ENCODE measurements at places on chromosomes 5 and 9.

- DNase-seq: no peak
Observed at GRCh38 chr9:134422301-134423090, 96.2 kb downstream of the RXRA start.

DNA sequence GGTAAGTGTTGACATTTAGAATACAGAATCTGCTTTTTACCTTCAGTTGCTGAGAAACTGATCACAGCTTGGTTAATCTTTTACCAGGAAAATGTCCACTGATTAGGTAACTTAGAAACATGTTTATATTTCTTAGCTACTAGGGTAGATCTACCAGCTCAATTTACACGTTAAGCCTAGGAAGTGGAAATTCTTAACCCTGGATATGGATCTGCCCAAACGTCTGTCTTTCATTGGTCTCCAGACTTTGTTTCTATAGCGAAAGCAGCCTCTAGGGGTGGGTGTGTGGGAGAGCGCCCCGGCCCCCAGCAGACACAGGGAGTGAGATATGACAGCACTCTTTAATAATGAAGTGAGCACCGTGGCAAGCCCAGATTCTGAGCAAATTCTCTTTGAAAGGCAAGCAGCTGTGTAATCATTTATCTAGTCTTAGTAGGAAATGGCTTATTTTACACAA, 141.6 kb upstream of the ZNF608 start:
- no peak for DNase-seq

GRCh38 chr5:14364576-14365472, 216.8 kb upstream of the OTULINL start:
- no peak for DNase-seq

DNA sequence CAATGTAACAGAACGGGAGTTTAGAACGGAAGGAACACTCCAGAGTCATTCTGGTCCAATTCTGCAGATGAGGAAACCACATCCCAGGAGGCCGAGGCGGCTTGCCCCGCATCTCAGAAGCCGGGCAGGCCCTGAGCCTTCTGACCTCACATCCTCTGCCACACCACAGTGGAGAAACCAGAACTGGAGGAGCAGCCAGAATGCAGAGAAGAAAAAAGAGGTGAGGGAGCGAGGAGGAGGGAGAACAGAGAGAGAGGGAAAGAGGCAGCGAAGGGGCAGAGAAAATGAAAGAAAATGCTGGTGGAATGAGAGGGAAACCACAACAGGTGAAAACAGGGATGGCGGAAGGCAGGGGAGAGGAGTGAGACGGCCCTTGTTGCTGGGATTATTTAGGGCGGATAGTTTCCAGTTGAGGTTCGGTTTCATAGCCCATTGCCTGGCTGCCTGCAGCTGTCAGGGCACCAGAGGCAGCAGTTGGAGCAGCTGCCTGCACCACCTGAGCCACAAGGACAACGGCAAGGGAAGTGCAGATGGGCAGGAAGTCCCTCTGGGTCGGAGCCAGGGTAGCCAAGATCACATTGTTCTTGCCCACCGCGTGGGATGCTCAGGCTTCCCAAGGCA, at the start of gene HMHB1:
Gene HMHB1 (plus strand): TSS at position 77 of the 621 bp plus-strand sequence.
- peak; percentile 32 for DNase-seq

DNA sequence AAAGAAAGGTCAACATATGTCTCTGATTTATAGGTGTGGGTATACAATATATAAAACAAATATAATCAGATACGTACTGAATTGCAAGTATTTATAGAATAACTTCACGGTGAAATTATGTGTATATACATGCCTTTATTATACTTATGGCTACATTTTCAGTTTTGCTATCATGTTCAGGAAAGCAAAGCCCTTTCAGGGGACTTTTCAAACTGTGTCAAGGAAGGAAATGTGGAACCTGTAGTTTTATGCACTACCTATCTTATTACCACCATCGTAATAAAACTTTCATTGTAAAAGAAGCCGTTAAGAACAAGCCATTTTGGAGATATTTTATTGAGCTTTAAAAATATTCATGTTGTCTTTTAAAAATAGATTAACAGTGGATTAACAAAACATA, 257.2 kb downstream of the PJA2 start:
- DNase-seq: no peak

GRCh38 chr5:123455095-123455494, 31.9 kb upstream of the CEP120 start:
- DNase-seq: no peak

GRCh38 chr9:35675732-35676392, 2.1 kb downstream of the CA9 start:
- peak; percentile 70 for DNase-seq

DNA sequence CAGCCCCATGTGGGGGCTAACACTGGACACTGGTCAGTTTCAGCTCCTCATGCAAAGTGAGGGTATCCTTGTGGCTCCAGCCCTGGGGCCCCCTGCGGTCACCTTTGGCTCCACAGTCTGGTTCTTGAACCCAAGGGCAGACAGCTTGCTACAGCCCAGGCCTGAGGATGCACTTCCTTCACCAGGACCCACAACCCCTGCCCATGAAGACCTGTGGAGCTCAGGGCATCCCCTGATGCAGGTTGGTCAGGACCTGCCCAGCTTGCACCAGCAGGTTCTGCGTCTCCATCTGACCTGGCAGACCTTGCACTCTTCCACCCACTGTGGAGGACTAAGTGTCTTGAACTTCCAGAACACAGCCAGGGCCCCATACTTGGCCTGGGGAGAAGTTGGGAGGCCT, 3.7 kb upstream of the MRNIP start:
- DNase-seq: no peak

GRCh38 chr5:40278881-40279280, 400.8 kb upstream of the PTGER4 start:
- DNase-seq: no peak

DNA sequence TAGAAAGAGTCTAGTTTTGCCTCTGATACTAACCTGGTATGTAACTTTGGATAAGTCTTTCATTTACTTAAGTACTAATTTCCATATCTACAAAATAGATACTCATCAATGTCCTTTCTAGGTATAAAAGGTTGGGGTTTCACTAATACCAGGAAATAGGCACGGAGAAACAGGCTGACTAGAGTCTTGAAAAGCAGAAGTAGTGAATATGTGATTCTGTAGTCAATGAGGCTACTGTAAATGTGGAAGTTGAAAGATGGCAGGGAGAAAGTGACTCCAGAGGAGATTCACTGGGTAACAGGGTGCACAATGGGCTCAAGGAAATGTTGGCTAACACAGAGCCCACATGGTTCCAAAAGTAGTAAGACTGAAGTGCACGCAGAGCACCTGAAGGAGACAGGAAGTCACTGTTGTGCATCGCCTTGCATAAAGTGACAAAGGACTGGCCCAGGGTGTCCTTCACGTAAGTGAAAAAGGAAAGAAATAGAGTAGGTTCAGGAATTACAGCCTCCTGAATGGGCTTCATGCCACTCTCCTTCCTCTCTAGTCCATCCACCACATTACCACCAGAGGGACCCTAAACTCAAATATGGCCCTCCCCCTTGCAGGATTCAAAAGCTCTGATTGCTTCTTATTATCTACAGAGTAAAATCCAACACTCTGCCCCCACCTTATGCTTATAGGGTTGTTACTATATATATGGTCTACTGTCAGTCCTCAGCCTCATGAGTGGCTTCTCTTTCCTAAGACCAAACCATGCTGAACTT, 288.0 kb upstream of the SMARCA2 start:
- DNase-seq: no peak

- DNase-seq: no peak
Observed at GRCh38 chr5:107545486-107545885, 125.3 kb downstream of the EFNA5 start.

GRCh38 chr9:88312517-88313103, 75.6 kb upstream of the SPIN1 start:
- no peak for DNase-seq

DNA sequence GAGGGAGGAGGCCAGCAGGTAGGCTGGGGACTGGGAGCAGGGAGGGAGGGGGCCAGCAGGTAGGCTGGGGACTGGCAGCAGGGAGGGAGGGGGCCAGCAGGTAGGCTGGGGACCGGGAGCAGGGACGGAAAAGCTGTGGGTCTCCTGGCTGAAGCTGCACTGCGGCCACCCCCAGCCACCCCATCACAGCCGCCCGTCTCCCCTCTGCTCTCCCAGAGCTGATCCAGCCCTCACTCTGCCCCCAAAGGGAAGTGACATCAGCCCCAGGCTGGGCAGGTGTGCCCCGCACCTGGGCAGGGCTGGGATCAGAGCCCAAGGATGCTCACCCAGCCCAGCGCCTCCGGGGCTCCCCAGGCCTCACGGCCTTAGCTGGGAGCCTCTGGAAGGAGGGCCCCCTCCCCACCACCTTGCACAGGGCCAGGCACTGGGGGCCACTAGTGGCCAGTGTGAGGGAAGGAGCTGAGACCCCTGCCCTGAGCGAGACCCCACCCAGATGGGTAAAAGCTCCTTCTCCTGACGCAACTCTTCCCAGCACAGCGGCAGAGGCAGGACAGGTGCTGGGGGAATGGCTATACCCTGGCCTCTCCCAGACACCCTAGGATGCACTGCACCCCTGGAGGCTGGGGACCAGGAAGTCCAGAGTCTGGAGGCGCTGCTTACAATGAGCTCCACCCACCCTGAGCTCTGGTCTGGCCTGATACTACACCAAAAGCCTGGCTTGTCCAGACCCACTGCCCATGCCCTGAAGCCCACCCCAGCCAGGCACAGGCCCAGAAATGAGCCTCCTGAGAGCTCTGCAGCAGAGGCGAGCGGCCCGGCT, 11.6 kb downstream of the AGPAT2 start:
- no peak for DNase-seq

GRCh38 chr9:132582786-132583583, 579 bp downstream of the BARHL1 start:
- no peak for DNase-seq

DNA sequence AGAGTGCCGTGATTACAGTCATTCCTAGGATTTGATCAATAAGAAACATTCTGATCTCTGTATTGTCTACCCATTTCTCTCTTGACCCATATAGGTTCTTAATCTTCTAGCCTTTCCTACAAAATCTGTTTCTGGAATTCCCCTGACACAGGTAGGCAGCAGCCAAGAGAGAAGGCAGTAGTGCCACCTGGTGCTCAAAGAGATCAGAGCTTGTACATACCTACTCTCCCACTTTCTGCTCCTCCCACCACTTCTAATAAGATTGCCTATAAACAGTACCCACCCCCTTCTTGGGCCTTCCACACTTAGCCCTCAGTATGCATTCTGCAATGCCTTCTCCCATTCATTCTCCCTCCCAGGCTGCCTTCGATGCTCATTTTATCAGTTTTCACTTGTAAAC, 117.4 kb upstream of the RORB start:
- no peak for DNase-seq

GRCh38 chr9:114001794-114002261, 76.3 kb downstream of the AMBP start:
- no peak for DNase-seq

GRCh38 chr5:178348356-178349074, 115.9 kb upstream of the PHYKPL start:
- DNase-seq: no peak

GRCh38 chr5:115022303-115022702, 147.4 kb downstream of the TRIM36 start:
- no peak for DNase-seq

- DNase-seq: no peak
Observed at GRCh38 chr5:141245250-141245717, at the start of gene PCDHB15. Gene PCDHB15, plus strand, starts transcription at chr5:141245395. Its CDS starts 184 bp downstream, at chr5:141245579.

GRCh38 chr9:95953986-95954385, 78.5 kb downstream of the ERCC6L2 start:
- DNase-seq: no peak

- no peak for DNase-seq
Observed at GRCh38 chr5:41721516-41721915, 148.7 kb downstream of the OXCT1 start.

DNA sequence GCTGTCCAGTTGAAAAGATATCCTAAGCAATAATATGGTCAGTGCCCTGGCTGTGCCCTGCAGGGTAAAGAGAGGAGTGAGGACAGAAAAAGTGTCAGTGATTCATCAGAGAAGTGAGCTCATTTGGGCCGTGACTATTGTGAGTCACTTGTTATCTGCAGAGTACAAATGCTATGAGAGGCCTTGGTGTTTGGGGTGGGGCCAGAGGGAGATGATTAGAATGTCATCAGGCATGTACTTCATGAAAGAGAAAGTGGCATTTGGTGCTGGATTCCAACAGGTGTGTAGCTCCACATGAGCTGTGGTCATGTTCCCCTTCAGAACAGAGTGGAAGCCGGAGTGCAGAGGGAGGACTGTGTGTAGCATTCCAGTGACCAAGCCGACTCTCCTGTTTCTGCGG, 174.1 kb downstream of the KDM4C start:
- peak; percentile 24 for DNase-seq

DNA sequence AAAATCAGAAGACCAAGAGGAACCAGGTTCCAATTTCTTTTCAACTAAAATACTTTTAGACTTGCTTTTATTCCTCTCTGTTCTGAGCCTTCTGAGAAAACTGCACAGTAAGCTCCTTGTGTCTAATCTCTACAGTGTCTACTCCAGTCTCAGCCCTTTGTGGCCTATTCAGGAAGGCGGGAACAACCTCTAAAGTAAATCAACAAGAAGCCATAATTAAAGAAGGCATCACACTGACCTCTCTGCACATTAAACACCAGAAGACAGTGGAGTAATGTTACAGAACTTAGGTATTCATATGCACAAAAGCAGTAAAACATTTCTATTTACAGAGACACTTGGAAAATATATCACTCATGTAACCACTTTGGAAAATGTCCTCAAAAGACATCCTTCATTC, 14.9 kb downstream of the XPA start:
- no peak for DNase-seq

DNA sequence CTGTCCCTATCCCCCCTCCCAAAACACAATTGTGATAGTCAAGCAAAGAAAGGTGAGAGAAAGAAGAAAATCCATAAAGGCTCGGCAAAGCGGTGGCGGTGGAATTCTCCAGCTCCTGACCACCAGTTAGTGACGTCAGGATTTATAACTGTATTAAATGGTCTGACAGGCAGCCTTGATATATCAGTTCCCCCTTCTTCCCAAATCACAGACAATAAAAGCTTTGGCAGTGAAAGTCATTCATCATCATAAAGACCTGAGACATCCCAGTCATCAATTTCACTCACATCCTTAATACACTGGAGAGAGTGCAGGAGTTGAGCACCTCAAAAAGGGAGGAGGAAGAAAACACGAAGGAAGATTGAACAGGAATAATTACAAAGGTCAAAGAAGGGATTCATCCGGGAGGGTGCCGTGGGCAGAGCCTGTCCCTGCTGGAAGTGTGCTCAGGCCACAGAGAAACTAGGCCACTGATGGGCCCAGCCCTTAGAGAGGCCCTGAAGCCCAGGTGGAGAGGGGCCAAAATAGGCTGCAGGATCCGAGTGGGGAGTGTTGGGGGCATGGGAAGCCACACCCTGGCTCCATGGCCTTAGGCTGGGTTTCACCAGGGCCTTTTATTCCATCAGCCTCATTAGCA, 131.9 kb downstream of the PAX5 start:
- DNase-seq: no peak

GRCh38 chr5:45383985-45384384, 312.2 kb downstream of the HCN1 start:
- no peak for DNase-seq

- DNase-seq: no peak
Observed at GRCh38 chr9:127204771-127205470, 59.7 kb upstream of the GARNL3 start.

GRCh38 chr5:75671506-75671905, 45.7 kb downstream of the POC5 start:
- no peak for DNase-seq

GRCh38 chr9:133048595-133048994, 13.2 kb upstream of the CEL start:
- peak; percentile 56 for DNase-seq

- no peak for DNase-seq
Observed at GRCh38 chr9:6076851-6077250, 61.4 kb upstream of the RANBP6 start.

- no peak for DNase-seq
Observed at GRCh38 chr5:149849966-149850910, 94.4 kb downstream of the PDE6A start.

GRCh38 chr5:168916852-168917251, 337.7 kb upstream of the PANK3 start:
- DNase-seq: no peak
